T47D (cell line): ENCODE measurements at places on chromosomes 2 and 18.

DNA sequence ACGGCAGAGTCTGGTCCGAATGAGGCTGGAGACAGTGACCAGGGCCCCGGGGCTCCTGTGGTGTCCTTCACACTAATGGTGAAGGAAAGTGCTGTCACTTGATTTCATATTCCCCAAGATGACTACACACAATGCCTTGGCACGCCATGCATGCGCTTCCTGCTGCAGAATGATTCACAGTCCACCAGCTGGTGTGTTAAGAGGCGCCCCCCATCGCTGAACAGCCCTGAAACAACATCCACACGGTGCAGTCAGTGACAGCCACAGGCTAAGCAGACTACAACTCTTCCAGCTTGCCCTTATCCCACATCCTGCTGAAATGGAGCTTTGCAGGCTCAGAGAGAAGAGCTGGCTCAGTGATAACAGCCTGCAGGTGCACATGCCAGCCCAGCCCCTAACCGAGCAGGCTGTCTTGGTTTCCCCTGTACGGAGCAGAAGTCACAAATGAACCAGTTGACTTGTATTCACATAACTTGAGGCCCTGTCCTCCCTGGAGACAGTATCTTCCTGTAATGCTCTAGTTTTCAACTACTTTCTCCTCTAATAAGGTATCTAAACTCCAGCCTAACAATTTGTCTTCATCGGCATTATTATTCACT is 24.3 kb upstream of the CDH20 start:
- no peak for DNase-seq

GRCh38 chr18:75269124-75269680 is 58.6 kb downstream of the TSHZ1 start:
- no peak for DNase-seq

GRCh38 chr2:61434314-61434713 is 36.6 kb downstream of the USP34 start:
- no peak for DNase-seq

DNA sequence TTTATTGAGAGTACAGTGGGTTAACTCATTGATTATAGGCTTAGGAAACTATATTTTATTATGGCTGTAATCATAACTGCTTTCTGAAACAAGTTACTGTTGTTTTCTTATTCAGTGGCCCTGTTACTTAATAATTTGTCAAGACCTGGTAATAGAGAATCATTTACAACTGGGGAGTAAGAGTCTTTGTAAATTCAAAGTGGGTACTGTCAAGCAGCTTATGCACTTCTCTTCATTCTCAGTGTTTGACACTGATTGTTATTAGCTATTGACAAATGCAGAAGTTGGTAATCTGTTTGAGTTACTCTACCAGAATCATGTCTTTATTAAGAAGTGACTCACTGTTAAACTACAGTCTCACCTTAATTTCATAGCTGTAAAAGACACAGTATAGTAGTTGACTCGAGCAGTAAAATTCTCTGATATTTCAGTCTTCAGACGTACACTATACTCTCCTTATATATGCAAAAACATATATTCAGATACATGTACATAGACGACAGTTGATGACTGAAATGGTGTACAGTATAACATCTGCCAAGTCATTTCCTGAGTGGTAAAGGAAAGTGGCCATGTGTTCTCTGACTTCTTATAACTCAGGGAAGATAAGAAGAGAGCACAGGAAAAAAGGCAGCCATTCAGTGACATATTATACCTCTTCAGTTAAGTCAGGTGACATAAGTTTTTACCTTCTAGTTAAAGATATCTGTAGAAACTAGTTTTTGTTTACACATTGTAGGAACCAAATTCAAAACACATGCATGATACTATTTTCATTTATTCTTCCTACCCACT is 36.0 kb upstream of the TTC27 start:
- DNase-seq = no peak

- no peak for DNase-seq
Observed at GRCh38 chr2:45652090-45653031, 886 bp downstream of the PRKCE start.

GRCh38 chr18:76592981-76593381 is 97.9 kb upstream of the ZNF516 start:
- DNase-seq = no peak

GRCh38 chr18:61888622-61889021 is 4.2 kb downstream of the RNF152 start:
- DNase-seq = peak; percentile 42

GRCh38 chr2:227450926-227451654 is 20.9 kb upstream of the AGFG1 start:
- DNase-seq = no peak

DNA sequence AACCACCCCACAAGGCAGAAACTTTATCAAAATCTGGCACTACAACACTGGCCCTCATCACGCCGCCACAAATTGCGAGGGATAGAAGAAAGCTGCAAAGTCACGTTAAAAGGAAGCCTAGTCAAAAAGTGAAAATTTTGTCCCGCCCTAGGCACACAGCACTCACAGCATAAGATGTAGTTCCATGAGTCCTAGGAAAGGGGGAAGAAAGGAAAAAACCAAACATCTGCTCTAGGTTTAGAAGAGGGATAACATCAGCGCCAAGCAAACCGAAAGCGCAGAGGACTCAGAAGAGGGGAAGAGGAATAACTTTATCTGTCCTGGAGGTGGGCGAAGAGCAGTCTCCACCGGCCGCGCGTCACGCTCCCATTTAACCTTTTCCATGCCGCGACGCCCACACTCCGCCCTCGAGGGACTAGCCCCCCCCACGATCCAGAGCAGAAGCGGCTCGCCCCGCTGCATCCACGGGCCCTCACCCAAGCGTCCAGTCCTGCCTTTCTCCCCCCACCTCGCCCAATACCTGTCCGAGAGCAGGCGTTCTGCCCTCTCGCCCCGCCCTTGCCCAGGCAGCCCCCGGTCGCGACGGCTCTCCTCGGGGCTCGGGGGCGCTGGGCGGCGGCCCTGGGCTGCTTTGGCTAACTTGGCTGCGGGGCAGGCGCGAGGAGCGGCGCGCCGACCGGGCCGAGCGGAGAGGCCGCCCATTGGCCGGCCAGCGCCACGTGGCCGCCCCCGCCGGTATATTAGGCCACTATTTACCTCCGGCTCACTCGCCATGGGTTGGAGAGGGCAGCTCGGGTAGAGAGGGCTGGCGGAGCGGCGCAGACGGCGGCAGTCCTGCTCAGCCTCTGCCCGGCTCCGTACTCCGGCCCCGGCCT is at the start of gene HOXD1:
Gene HOXD1 (plus strand): TSS at position 770 of the 875 bp plus-strand sequence. CDS start 134 bp downstream, outside the sequence.
- DNase-seq = peak; percentile 39

- DNase-seq = peak; percentile 42
Observed at GRCh38 chr18:3585656-3586509, 135.9 kb downstream of the TGIF1 start.

GRCh38 chr2:236565879-236566402 is 3.7 kb upstream of the ACKR3 start:
- no peak for DNase-seq

GRCh38 chr2:180781276-180781675 is 199.1 kb upstream of the UBE2E3 start:
- no peak for DNase-seq

- no peak for DNase-seq
Observed at GRCh38 chr18:58224425-58224750, 180.4 kb downstream of the NEDD4L start.
